ENCODE measurements at places on chromosomes 3 and 15. TPM values are rescaled to one million over a fixed set of nuclear protein-coding genes. Genes with fewer than 3 reads are reported as not detected.

GRCh38 chr15:64851503-64851840 is 9.8 kb downstream of the PLEKHO2 start:
- peaks cover 28% of the 10 kb centered on the region for H3K36me3 ChIP-seq
- no peaks in the 10 kb centered on the region for H3K27me3 ChIP-seq
- H3K4me1 ChIP-seq: peaks cover 14% of the 10 kb centered on the region
- no peak overlapping the region for H3K27ac ChIP-seq

GRCh38 chr3:41507336-41508062 is 308.2 kb downstream of the CTNNB1 start:
- no peaks in the 10 kb centered on the region for H3K4me1 ChIP-seq
- no peak overlapping the region for H3K27ac ChIP-seq
- no peaks in the 10 kb centered on the region for H3K36me3 ChIP-seq

DNA sequence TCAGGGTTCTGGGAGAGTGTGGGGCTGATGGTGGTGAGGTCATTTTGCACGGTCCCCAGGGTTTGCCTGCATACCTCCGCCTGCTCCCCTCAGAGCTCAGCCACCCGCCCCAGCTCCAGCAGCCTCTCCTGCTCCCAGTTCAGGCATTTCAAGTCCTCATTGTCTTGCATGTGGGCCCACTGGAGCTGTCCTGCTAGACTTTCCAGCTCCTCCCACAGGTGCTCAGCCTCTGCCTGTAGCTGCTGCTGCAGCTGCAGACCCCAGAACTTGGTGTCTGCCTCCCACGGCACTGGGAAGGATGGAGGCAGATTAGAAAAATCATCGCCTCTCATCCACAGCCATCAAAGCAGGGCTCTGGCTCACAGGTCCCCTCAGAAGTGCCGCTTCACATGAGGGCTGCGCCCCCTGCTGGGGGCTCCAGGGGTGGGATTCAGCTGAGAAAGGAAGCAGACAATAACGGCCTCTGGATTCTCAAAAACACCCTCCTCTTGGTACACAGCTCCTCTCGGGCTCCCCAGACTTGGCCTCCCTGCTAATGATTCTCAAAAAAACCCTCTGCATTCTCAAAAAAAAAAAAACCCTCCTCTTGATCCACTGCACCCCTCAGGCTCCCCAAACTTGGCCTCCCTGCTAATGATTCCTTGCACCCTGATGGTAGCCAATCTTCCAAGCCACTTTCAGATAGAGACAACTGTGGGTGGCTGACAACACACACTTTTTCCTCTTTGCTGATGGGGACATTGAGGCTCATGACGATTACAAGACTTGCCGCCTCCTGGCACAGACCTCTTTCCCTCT is 89.3 kb upstream of the C2CD4B start:
- H3K27ac ChIP-seq: no peak overlapping the region
- no peak overlapping the region for H3K4me3 ChIP-seq
- no peaks in the 10 kb centered on the region for H3K27me3 ChIP-seq
- DNase-seq: no peak

- DNase-seq: no peak
Observed at GRCh38 chr3:10205451-10206165, 40.9 kb downstream of the IRAK2 start.

DNA sequence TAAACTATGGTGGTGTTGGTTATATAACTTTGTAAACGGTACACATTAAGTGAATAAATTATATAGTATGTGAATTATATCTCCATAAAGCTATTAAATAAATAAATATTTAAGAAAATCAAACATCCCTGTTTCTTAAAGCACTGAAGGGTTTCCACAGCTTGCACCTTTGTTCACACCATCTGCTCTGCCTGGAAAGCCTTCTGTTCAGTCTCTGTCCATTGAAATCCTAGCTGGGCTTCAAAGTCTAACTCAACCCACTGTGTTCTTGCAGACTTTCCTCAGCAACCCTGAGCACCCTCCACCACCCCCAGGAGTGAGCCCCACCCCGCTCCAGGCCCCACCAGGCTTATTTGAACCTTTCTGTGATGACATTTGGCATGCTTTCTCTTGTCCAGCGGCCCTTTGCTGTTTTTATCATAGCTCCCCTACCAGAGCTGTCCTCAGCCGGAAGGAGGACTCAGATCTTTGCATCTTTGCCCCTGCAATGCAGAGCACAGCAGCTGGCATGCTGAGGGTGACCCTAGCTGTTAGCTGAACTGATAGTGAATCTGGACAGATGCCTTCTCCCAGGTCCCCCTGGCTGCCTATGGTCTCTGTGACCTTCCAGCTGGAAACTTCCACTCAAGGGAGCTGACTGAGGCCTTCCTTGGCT is 105.2 kb downstream of the DAPK2 start:
- no peak overlapping the region for H3K4me3 ChIP-seq
- no peaks in the 10 kb centered on the region for H3K36me3 ChIP-seq
- DNase-seq: no peak
- H3K27me3 ChIP-seq: no peaks in the 10 kb centered on the region

- no peak for DNase-seq
- peaks cover 2% of the 10 kb centered on the region for H3K36me3 ChIP-seq
- H3K27ac ChIP-seq: no peak overlapping the region
- H3K27me3 ChIP-seq: no peaks in the 10 kb centered on the region
- H3K4me1 ChIP-seq: peaks cover 12% of the 10 kb centered on the region
Observed at GRCh38 chr3:108036401-108036800, 54.4 kb downstream of the CD47 start.

- H3K36me3 ChIP-seq: no peaks in the 10 kb centered on the region
- no peak for DNase-seq
- no peak overlapping the region for H3K27ac ChIP-seq
- no peaks in the 10 kb centered on the region for H3K4me1 ChIP-seq
- no peak overlapping the region for H3K4me3 ChIP-seq
- no peaks in the 10 kb centered on the region for H3K27me3 ChIP-seq
Observed at GRCh38 chr15:91182101-91182500, 82.0 kb downstream of the SV2B start.

DNA sequence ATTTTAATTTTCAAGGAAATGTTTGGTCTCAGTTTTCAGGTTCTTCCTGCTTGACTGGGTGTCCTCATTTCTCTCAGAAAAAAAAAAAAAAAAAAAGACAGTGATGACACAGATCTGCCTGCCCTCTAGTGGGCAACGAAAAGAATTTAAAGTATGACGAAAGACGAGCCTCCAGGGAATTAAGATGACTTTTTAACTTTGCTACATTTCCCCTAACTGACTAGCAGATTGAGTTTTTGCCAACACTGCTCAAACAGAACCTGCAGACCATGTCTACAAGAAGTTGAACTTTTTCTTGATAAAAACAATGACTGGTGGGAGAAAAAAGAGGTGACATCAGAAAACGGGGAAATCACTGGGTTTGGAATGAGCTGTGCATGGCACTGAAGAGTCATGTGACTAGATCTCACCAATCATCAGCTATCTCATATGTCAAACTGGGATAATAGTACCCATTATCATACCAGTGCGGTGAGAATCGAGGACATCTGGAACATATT is 40.8 kb downstream of the EOMES start:
- no peak overlapping the region for H3K27ac ChIP-seq
- H3K4me1 ChIP-seq: no peaks in the 10 kb centered on the region
- H3K36me3 ChIP-seq: no peaks in the 10 kb centered on the region
- H3K27me3 ChIP-seq: no peaks in the 10 kb centered on the region
- H3K4me3 ChIP-seq: no peak overlapping the region

The LYSMD2 gene
- 51.8 TPM for polyA plus RNA-seq

The A4GNT gene
- polyA plus RNA-seq: not detected

Measured in GM12878 (cell line).